ENCODE measurements at places on chromosomes 1 and 21. TPM values are rescaled to one million over a fixed set of nuclear protein-coding genes. Genes with fewer than 3 reads are reported as not detected.

DNA sequence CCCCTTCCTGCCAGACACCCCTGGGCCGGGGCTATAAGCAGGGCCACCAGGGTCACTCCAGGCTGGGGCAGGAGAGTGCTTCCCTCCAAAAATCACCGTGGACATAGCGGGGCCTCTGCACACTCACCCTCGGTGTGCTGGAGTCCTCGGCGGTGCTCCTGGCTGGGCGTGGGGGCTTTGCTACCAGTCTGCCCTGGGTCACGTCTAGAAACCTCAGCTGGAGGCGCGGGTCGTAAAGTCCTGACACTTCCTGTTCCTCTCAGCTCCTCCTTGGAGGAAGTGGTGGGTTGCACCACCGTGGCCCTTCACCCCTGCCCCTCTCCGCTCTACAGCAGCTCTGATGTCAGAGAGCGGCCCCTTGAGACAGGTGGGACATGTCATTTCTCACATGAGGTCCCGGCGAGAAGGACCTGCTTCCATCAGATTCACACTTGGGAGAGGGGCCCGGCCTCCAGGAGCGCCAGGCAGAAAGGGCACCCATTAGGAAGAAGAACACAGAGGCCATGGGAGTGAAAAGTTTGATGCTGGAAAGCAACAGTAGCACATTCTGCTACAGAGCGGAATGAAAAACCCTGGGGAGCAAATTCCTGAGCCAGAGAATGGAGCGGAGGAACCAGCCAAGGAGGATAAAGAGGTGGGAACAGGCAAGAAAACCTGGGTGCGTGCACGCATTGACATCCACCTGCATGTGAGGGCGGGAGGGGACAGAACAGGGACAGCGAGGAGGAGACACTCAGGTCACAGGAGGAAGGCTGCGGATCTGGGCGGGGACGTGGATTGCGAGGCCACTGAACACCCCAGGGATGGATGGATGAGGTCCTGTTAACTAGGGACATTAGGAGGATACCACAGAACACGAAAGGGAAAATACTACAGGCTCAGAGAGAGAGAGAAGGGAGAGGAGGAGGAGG, at the start of gene ITGB2:
TSS of gene ITGB2 (minus strand) at position 206 of the 911 bp plus-strand sequence. CDS start 10,117 bp downstream, outside the sequence.
- DNase-seq = no peak

DNA sequence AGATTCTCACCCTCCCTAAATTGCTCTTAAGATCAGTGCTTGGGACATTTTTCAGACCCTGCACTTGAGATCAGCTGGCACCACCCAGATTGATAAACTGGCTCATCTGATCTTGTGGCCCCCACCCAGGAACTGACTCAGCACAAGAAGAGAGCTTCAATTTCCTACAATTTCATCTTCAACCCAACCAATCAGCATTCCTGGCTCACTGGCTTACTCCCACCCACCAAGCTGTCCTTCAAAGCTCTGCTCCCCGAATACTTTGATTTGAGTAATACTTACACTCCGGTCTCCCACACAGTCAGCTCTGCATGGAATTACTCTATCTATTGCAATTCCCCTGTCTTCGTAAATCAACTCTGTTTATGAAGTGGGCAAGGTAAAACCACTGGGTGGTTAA, 461.9 kb upstream of the RGS18 start:
- no peak for DNase-seq

DNA sequence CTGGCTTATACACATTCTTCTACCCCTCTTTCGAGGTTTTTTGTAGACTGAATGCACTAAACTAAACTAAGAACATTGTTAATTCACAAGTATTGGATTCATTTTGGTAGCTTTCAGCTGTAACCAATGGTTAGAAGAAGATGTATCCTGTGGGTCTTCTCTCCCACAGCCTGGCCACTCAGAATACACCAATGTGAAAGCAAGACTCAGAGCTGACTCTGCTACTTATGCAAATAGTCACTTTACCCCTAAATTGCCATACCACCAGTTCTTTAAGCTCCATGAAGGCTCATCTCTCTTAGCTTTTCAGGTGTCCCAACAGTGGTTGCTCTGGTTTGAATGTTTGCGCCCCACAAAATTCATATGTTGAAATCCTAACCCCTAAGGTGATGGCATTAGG, 60.1 kb downstream of the RGS13 start:
- no peak for DNase-seq

DNA sequence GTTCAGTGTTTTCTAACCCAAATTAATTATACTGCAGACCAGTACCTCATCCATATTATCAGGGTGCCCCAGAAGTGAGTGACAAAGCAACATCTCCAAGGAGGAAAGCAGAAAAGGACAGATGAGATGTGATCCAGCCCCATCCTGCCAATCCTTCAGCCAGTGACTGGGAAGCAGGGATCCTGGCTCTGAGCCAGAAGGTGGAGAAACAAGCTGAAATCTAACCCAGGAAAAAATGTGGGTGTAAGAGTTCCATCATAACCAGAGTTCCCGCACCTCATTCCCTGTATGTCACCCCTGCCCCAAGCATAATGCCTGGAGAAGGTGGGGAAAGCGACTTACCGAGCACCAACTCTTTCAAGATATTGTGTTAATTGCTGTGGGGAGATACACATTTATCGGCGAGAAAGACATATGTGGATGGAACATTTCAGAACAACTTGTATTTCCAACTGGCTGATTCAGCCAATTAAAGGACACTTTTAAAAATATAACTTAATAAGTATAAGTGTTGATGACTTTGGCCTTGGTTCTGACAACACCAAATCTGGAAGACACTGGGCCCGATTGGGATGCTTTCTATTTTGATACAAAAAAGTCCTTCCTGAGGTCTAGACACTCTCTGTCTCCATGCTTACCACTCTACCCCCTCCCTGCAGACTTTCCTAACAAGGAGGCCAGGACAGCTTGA, 14.9 kb downstream of the PLEKHA6 start:
- DNase-seq = no peak

- DNase-seq = no peak
Measured at GRCh38 chr1:103905363-103905762, 155.7 kb downstream of the AMY1C start.

DNA sequence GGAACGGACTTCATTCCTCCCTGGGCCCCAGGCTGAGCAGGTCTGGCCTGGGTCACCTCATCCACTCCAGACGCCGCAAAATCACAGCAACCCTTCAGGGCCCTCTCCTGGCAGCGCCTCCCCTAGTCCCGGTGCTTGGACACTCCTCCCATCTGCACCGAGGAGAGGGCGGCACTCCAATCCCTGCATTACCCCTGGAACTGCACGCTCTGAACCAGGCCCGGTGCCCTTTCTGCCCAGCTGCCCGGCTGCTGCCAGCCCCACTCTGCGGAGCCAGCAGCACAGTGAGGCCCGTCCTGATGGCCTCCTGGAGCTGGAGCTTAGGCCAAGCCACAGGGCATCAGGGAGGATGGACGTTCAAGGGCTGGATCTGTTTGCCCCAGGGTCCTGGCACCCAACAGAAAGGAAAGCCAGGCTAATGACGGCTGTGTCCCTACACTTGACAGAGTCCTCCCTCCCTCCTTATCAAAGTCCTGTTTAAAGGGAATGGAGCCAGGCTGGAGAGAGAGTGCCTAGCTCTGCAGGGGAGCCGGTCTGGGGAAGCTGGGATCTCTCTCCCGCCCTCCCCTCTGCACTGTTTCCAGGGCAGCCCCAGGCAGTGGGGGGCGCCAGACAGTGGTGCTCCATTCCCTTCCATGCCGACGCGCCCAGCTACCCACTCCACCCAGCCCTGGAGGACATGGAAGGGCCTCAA, 12.7 kb downstream of the COL6A2 start:
- no peak for DNase-seq

GRCh38 chr1:58874342-58874741, 90.5 kb upstream of the JUN start:
- no peak for DNase-seq

- no peak for DNase-seq
Measured at GRCh38 chr1:153360190-153360589, 2.5 kb downstream of the S100A9 start.

DNA sequence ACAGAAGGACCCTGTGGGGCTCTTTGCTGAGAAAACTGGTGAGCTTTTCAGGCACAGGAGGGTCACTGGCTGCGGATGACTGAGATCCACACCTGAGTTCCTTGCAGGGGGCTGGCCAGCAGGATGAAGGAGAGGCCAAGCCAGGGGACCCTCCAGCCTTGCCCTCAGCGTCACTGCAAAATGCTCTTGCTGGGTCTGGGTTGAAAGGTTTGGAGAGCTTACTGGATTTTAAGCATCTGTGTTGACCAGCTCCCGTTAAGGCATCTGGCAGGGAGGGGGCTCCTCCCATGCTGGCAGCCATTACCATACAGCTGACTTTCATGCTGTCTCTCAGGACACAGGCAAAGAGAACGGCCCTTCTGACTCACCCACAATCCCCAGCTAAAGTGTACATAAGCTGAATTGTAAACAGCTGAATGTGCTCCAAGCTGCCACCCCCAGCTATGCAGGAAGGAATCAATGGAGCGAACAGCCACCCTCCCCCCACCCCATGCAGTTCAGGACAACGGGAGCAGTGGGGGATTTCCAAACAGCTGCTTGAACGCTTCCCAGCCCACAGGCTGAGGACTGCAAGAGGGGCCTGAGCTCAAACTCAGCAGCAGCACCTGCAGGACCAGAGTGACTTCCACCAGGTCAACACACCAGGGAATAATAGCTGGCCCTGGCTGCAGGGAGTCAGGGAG, 21.3 kb upstream of the A3GALT2 start:
- DNase-seq = no peak

DNA sequence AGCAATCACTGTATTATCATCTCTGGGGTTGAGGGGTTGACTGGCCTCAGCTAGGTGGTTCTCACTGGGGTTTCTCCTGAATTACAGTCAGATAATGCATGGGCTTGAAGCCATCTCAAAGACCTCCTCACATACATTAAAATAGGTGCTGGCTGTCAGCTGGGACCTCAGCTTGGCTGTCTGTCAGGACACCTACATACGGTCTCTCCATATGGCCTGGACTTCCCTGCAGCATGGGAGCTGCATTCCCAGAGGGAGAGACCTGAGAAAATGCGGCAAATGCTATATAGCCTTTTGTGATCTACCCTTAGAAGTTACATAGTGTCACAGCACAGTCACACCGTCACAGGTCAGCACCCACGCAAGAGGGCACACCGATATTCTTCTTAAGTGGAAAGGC, 93.6 kb downstream of the TSEN15 start:
- no peak for DNase-seq

DNA sequence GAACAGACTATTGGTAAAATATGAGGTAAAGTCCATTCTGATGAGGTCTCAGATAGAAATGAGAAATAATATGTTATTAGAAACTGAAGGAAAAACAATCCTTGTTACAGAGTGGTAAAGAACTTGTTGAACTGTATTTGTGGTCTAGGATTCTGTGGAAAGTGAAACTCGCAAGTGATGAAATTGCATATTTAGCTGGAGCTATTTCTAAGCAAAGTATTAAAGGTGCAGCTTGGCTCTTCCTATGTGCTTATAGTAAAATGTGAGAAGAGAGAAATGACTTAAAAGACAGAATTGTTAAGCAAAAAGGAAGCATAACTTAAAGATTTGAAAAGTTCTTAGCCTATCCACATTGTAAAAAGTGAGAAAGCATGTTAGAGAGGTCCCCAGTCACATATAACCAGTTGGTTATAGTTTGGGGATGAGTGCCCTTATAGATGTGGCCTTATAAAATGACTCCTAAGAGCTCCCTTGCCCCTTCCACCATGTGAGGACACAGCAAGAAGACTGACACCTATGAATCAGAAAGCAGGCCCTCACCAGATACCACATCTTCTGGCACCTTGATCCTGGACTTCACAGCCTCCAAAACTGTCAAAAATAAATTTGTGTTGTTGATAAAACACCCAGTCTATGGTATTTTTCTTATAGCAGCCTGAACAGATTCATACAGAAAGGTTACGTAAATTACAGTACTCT, 24.8 kb downstream of the PHTF1 start:
- no peak for DNase-seq

- DNase-seq = no peak
Measured at GRCh38 chr1:156126043-156126629, 11.6 kb downstream of the LMNA start.

- no peak for DNase-seq
Measured at GRCh38 chr1:57378534-57378933, 45.3 kb downstream of the DAB1 start.

- no peak for DNase-seq
Measured at GRCh38 chr1:37031871-37032270, 2.4 kb downstream of the GRIK3 start.

DNA sequence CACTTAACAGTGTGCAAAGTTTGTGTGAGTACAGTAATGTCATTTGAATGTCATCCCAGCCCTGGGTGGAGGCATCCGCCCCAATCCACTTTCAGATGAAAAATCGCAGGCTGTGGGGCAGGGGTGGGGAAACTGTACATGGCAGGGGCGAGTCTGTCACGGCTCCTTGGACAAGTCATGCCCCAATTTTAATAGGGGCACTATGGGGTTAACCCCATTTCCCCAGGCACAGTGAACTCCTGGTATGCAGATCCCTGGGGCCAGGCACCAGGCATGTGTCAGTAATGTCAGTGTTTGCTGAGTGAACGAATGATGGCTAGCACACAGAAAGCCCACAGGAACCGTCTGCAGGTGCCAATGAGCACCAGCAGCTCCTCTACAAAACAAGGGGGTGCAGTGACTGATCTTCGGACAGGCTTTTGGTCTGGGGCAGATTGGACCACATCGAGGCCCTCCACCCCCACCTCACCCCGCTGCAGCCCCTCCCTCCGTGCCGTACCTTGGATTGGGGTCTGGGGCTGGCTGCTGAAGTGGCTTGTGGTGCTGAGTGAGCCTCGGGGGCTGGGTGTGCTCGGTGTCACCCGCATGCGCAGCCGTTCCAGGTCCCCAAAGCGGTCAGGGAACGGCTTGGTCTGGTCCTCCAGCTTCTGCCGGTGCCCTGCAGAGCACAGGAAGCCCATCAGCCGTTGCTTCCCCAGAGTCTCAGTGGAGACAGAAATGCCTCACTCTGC, 23.2 kb downstream of the RUNX3 start:
- DNase-seq = no peak

DNA sequence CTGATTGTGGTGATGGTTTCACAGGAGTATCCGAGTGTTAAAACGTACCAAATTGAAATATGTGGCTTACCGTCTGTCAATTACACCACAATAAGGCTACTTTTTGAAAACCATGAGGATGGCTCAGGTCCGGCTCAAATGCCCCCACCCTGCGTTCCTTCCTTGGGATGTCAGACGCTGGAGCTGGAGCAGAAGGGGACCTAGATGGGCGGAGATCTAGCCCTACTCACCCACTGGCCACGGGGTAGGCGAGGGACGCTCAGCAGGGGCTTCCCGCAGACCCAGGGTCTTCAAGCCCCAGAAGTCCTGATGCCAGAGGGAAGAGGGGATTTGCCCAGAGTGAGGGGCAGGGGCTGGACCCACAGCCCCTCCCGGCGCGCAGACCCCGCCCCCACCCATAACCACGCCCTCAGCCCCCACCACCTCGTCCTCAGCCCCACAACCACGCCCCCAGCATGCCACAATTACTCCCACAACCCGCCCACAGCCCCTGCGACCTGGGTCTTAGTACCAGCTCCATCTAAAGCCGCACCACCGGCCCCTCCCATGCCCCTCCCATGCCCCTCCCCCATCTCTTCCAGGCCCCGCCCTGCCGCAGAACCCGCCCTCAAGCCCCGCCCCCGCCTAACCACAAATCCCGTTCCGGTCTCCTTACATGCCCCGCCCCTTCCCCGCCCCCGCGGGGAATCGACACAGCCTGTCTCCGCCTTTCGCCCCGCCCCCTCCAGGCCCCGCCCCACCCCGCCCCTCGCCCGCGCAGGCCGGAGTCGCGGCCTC, at the start of gene LRRC3:
TSS of gene LRRC3 (plus strand) at position 764 of the 777 bp plus-strand sequence. CDS start 1,135 bp downstream, outside the sequence.
- no peak for DNase-seq

SPRR2A gene
- not detected for polyA plus RNA-seq

GBP2 gene
- 2.9 TPM for polyA plus RNA-seq

RBP7 gene
- 38.9 TPM for polyA plus RNA-seq

ANKRD34A gene
- polyA plus RNA-seq = 0.65 TPM

C1QB gene
- 7.5 TPM for polyA plus RNA-seq

EXTL1 gene
- polyA plus RNA-seq = 1.3 TPM

MARK1 gene
- polyA plus RNA-seq = 9.4 TPM

DISP1 gene
- 13.6 TPM for polyA plus RNA-seq

SYPL2 gene
- polyA plus RNA-seq = 5.6 TPM

TRIM67 gene
- 0.17 TPM for polyA plus RNA-seq
